HL-60 (cell line): ENCODE measurements at places on chromosomes 6 and 20.
A peak's percentile ranks its signal among the peaks of the same experiment; 100 is the strongest.

- peak; percentile 23 for DNase-seq
These were observed 4.3 kb downstream of the TNNC2 start for GRCh38 chr20:45822857-45823256.

DNA sequence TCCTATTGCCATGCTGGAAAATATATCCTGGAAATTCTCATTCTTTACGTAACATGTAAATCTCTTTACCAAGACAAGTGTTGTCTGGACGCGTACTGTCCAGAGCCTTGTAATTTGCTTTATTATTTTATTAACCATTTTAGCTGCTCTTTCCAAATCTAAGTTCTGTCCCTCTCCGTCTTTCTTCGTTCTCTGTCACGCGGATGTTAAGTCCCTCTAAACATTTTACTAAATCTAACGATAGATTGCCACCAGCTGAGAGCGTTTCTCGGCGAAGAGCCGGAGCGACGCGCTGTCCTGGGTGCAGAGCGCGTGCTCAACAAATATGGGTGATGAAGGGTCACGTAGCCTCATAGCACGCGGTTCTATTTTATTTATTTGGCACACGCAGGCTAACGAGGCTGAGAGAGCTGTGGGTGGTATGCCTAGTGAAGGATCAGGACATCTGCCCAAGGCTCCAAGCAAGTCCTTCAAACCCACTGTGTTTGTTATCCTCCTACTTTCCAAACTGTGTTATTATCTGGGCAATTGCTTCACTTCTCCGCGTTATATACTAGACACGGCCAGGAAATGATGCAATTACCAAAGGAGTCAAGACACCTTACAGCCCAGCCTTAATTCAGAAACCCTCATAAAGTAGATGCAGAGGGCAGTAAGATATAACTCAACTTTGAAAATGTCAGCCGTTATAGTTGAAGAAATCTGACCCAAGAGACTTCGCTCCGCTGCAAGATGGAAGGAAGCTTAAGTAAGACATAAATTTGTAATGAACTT, 10.0 kb upstream of the NCOA7 start:
- DNase-seq = peak; percentile 80

GRCh38 chr6:148583631-148584030, 163.2 kb upstream of the UST start:
- no peak for DNase-seq

GRCh38 chr6:167233490-167233889, 57.6 kb upstream of the UNC93A start:
- DNase-seq = no peak

GRCh38 chr20:59673998-59674445, 69.7 kb downstream of the PHACTR3 start:
- no peak for DNase-seq

- DNase-seq = no peak
These were observed 115.3 kb downstream of the AHI1 start for GRCh38 chr6:135382182-135382628.

- no peak for DNase-seq
These were observed 82.2 kb downstream of the CTNNBL1 start for GRCh38 chr20:37776049-37776448.

DNA sequence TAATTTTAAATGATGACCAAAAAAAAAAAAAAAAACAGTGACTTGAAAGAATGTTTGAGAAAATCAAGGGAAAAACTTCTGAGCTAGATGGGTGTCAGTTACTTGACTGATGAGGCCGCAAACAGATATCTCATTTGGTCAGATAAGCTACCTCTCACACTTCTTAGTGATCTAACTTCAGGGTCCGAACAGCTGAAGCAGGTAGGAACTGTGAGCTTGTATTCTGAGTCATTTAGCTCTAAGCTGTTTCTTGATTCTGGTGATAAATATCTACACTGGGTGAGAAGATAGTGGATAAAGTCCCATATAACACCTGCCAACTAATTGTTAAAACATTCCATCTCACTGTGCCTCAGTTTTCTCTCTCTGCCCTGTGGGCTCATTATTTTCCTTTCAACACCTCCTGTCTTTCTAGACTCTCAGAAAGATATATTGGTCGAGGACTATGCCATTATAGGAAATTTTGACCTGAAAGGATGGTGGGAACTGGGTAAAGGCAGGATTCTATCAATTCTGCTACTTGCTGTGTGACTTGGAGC, 7.7 kb downstream of the KIF3B start:
- DNase-seq = no peak

- DNase-seq = peak; percentile 85
These were observed 29.2 kb downstream of the TFEB start for GRCh38 chr6:41705996-41706835.

DNA sequence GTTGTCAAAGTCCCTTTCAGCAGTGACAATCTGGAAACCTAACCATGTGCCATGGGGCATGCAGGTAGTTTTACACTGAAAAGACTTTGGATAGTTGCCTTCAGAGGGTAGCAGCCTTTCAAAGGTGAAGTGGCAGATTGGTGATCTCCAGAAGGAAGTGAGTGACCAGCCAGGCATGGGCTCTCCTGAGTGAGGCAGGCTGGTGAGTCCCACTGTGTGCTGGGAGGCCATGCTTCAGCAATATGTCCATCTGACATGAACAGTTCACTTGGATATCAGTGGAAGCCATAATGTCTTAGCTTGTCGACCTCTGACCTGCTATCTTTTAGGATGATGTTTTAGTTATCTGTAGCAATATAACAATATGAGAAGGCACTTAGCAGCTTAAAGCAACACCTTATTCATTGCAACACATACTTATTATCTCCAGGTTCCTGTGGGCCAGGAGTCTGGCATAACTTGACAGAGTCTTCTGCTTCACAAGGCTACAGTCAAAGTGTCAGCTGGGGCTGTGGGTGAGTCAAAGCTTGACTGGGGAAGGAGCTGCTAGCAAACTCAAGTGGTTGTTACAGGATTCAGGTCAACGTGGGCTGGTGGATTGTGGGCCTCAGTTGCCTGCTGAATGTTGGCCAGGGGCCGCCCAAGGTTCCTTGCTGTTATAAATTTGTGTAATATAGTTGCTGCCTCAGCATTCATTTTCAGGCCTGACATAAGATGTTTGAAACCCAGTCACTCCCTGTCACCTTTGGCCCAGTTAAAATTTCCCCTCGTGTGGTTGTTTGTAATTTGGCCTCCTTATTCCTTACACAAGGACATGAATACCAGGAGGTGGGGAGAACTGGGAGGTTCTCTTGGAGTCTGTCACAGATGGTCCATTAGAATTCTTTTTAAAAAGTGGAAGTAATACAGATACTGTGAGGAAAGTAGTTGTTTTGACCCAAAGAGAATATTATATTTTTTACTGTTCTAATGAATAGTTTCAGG, 100.2 kb downstream of the UST start:
- no peak for DNase-seq

DNA sequence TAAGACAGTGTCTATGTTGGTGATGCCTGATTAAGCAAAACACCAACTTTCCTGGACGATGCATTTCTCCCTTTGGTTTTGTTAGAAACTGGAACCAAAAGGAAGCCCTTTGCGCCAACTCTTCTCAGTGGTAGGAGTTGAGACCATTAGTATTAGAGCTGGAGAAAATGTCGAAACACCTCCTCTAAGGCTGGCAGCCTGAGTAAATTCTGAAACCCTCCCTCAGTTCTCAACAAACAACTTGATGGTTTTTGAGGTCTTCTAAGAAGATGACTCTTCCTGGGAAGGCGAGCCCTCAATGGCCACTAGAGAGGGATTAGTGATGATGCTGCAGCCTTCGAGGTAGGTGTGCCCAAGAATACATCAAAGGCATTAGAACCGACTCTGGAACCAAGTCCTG, 78.4 kb upstream of the CCN6 start:
- DNase-seq = no peak

- no peak for DNase-seq
These were observed 48.6 kb downstream of the KDM1B start for GRCh38 chr6:18203786-18204185.

DNA sequence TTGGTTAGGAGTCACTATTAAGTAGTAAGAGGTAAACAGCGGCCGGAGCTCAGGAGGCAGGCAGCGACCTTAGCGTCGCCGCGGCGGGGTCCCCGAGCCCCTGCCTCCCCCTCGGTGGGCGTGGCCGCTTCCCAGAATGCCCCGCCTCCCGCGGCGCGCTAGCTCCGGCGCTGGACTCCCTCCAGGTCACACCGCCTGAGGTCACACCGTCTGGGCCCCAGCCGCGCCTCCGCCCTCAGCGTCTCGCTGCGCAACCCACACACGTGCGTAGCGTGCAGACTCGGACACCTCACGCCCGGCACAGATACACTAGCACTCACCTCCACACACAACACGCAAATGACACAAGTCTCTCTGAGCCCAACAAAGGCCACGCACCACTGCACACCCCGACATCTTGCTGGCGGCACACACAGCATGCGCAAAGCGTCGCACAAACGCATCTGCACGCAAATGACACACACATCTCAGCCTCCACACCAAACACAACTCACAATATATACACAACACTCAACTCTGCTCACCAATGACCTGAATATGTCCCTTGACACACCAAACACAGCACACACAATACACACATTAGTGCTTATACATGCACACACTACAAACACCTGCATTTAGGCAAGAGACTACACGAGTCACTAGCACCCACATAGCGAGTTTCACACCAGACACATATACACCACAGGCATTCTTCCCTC, 17.6 kb upstream of the CDKN1A start:
- DNase-seq = no peak

DNA sequence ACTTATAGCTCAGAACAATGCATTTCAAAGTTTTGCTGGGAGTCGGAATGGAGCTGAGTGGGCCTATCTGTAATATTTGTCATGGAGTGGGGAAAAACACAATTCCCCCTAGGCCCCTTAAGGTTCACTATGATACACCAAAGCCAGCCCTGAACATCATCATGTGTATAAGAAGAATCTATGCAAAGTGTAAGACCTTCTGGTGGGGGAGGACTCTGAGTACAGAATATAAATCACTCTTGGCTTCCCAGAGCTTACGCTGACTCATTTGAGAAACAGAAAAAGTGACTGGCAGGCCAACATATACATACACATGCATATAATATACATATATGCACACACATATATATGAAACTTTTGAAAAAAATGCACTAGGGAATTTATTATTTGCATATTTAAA, 54.1 kb upstream of the UBR2 start:
- no peak for DNase-seq

DNA sequence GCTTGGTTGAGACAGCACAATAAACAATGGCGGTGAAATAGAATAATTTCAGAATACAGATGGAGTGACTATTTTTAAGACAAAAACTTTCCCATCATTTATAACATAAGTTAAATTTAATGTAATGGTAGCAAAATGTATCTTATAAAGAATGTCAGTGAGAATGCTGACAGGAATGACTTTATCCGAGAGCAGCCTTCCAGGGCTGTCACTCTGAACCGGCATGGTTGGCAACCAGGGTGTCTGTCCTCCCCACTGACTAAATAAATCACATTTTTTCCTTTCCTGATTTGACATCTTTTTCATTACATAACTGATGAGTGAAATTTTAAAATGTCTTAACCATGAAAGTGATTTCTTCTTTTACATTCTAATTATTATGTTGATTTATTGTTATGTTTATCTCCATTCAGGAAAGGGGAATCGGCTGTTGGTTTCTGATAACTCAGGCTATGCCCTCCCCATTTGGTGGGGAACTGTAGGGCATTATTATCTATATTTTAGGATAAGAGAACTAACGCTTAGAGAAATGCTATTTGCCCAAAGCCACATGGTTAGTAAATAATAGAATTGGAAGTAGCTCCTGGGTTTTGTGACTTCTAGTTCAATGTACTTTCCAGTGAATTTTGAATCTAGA, 109.2 kb upstream of the OGFRL1 start:
- DNase-seq = no peak

- no peak for DNase-seq
These were observed 266.0 kb upstream of the SOX4 start for GRCh38 chr6:21327326-21328112.

DNA sequence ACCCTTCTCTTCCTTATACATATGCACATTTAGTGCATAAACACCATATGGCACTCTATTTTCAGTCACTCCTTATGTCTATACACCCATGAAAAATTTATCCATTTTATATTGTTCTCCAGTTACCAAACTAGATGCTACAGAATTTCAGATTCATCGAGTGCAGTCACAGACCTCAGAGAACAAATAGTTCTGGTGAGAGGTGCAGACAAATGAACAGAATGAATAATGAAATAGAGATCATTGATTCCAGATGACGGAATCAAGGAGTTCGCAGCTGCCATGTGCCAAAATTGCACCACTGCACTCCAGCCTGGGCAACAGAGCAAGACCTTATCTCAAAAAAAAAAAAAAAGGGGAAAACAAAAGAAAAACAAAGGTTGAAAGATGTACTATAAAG, 214.8 kb upstream of the CEP162 start:
- DNase-seq = no peak

DNA sequence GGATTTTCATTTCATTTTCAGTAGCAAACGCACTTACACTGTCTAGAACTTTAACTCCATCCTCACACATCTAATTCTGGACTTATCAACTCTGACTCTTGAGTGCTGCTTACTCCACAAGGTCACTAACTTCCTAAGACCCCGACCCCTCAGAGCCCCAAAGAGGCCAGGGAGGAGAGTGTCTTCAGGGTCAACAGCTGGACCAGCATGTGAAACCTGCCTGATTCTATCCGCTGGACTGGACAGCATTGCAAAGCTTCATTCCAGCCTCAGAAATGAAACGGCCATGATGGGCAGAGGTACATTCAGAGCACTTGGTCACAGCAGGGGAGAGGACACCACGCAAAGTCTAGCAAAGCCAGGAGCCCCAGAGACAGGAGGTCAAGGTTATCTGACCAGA, 9.1 kb downstream of the RNASET2 start:
- DNase-seq = no peak
